NCI-H1417 treated with DMSO at 0.1 percent for 48 hours (cell line): ENCODE measurements at places on chromosomes 6 and 20.

DNA sequence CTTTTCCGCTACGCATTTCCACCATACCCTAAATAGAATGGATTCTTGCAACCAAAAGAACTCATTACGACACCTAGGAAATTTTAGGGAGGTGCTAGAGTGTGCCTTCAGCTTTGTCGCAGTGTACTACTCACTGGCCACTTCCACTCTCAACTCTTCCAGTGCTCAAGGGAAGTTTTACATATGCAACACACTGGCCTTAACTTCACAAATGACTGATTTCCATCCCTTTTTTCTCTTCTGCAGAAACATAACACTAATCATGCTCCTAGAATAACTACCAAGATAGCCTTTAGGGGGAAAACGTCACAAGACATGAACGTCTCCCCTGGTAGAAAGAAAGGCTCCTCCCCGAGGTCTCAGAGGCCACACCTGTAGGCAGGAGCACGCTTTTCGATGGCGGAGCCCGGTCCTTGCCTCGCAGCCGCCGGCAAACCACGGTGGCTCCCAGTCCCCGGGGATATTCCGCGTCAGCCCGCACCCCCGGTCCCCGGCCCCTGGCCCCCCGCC, 584 bp downstream of the LYRM4 start:
- DNase-seq = no peak

GRCh38 chr6:26163427-26164119, 76.3 kb downstream of the HFE start:
- DNase-seq = no peak

- DNase-seq = no peak
Observed at GRCh38 chr6:139370999-139371345, 3.5 kb downstream of the CITED2 start.

DNA sequence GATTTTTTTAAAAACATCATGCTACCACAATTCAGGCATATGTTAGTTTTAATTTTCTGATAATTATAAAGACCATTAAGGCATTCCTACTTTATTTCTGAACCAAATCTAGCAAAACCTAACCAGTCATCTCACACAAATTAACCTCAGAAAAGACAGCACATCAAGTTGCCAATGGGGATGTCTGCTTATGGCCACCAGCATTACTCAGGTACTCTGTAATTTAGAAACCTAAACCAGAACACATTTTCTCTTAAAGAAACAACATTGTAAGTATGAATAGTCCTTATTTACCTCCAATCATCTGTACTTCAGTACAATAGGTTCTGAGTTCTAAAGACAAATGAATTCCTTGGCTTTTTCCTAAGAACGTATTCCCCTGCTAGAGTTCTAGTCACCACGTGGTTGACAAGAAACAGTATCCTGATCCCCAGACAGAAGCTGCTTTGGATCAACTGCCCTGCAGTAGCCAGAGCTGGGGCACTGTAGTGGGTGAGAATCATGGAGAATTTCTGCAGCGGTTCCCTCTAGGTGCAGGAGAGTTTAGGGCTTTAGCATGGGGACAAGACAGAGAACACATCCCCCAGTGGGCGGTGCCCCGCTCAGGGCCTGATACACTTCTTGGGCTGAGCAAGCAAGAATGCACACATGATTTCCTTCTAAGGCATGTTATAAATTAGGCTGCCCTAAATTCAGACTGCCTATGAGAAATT, 15.4 kb downstream of the GCLC start:
- DNase-seq = no peak

DNA sequence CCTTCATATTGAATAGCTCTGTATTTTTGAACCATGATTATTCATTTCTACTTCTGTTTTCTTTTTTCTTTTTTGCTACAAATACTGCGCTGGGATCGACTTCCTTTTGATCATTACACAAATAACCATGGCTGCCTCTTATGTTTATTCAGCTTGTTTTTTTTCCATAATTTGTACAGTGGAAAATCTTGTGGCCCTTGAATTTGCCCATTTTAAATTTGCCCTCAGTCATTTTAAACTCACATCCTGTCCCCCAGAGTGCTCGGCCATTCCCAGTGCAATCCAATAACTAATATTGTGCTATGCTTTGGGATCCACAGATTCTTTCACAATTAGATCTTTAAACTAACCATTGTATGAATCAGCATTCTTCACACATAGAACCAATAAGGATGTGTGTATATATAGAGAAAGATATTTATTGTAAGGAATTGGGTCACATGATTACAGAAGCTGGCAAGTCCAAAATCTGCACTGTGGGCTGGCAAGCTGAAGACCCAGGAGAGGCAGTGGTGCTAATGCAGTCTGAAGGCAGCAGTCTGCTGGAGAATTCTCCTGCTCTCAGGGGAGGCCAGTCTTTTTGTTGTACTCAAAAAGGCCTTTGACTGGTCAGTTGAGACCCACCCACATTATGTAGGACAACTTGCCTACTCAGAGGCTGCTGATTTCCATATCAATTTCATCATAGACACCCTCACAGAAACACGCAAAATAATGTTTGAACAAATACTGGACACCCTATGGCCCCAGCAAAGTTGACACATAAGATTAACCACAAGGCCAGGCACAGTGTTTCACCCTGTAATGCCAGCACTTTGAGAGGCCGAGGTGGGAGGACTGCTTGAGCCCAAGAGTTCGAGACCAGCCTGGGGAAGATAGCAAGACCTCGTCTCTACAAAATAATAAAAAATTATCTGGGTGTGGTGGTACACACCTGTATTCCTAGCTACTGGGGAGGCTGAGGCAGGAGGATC, 147.1 kb downstream of the MTHFD1L start:
- no peak for DNase-seq

DNA sequence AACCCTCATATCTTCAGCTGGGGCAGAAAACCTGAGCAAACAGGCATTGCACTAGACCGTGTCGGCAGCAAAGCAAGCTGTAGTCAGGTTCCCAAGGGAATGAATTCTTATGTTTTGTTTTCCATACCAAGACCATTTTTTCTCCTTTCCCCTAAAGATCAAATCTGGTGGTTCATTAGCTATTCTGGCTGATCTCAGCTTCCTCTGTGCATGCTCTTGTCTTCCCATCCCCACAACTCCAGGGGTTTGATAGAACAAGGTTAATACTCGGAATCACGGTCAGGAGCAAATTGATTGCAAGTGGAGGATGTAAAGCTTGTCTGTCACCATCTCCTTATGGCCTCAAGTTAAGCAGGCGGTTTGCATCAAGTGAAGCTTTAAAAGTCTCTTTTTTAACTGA, 778.8 kb downstream of the KIF16B start:
- DNase-seq = no peak

GRCh38 chr6:4675121-4675520, 101.1 kb upstream of the CDYL start:
- no peak for DNase-seq

GRCh38 chr6:136225496-136225895, 24.6 kb downstream of the MTFR2 start:
- DNase-seq = no peak

GRCh38 chr6:141925001-141925400, 207.7 kb upstream of the GJE1 start:
- DNase-seq = no peak

- no peak for DNase-seq
Observed at GRCh38 chr20:955111-955510, 39.0 kb upstream of the ANGPT4 start.

DNA sequence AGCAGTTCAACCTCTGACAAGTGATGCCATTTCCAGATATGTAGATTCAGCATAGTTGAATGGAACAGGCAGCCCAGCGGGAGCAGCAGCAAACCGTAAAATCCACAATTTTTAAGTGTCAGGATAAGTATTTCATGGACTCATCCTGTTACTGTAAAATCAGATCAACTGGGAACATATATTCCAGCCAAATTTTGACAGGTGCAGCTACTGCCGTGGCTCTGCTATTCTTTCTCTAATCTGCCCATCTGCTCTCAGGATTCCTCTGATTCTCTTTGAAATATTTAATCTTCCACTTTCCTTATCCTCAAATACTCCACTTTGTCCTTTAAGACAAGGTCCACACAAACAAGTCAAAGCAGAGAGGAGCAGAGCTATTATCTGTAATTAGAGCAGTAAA, 245.4 kb upstream of the ASCC3 start:
- DNase-seq = no peak

GRCh38 chr20:25706793-25707192, 10.1 kb upstream of the ZNF337 start:
- DNase-seq = no peak

DNA sequence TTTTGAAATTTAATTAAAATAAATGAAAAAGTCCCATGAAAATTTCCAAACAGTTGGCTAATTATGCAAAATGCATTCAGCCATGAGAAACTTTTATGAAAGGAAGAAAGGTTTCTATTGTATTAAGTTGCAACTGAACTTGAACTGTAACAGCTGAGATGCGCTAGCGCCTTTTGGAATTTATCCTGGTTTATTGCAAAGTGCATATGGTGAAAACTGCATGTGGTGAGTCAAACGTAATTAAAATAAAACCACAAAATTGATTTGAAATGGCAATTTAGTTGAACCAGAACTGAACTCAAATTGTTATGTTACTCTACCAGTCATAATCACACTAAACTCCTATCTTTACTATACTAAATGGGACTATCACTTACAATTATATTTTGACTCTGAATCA, 46.4 kb upstream of the COL21A1 start:
- no peak for DNase-seq

GRCh38 chr6:117168296-117169063, 96.9 kb upstream of the VGLL2 start:
- no peak for DNase-seq

GRCh38 chr6:156662025-156662445, 115.1 kb upstream of the ARID1B start:
- DNase-seq = no peak

DNA sequence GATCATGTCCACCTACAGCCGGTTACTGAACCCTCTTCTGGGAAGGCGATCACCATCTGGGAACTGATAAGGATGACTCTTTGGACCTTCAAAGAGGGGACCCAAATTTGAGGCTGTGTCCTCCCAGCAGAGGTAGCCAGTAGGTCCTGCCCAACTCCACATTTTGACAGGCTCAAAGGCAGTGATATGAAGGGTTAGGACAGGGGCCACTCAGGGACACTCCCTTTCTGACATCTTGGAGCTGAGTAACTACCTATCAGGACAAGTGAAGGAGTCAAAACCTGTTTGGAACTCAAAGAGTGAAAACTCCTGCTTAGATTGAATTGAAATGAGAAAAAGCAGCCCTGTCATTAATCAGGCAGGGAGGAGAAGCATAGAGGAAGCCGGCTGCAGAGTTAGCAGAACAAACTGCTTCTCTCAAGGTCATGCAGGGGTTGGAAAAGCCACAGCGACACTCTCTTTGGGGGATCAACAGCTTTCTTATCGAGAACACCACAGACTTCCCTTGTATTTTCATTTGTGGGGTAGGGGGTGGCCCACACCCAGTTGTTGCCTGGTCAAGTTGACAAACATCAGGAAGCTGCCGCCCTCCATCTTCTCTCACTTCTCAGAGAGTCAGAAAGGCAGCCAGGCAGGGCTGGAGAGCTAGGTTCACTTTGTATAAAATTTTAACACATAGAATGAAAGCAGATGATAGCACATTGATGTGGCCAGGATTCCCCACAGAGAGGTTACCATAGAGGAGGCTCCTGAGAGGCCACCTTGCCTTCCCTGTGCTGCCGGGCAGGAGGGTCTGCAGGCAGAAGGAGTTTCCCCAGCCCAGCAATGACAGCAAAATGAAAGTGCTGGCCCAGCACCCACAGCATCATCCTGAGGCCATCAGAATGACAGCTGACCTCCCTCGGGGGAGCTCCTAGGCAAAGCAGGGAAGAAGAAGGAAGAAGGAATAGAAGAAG, 47.6 kb downstream of the AGPAT4 start:
- DNase-seq = no peak

GRCh38 chr20:50758469-50758868, 27.1 kb downstream of the PARD6B start:
- no peak for DNase-seq

- DNase-seq = no peak
Observed at GRCh38 chr6:145866456-145867396, 52.1 kb upstream of the FBXO30 start.

GRCh38 chr6:76441875-76442274, 369.4 kb upstream of the IMPG1 start:
- DNase-seq = no peak

DNA sequence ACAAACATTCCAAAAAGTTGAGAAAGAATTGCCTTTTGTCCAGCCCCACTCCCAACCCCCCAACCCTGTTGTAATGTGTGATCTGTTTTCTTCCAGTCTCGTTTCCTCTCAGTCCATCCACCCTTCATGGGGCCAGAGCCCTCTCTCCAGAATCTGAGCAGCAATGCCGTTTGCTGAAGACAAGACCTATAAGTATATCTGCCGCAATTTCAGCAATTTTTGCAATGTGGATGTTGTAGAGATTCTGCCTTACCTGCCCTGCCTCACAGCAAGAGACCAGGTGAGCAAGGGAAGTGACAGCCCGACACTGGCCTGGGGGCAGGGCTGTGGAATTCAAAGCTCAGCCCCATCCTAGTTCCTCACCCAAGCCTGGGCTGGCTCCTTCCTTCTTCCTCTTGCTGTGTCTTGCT, 7.8 kb downstream of the MAVS start:
- no peak for DNase-seq

GRCh38 chr20:60100780-60101179, 142.6 kb downstream of the CDH26 start:
- no peak for DNase-seq
